Hematopoietic multipotent progenitor cell treated with erythropoietin and hydrocortisone succinate and interleukin-3 and kit ligand, for 17 days (in vitro differentiated cells): ENCODE measurements at places on chromosomes 11 and 22.

- no peak for DNase-seq
These were observed 201.2 kb upstream of the E2F8 start for GRCh38 chr11:19441752-19442553.

GRCh38 chr11:118547132-118547531 lies 16.1 kb downstream of the TMEM25 start:
- DNase-seq, result peak; percentile 26

- no peak for DNase-seq
These were observed 855.0 kb downstream of the METTL15 start for GRCh38 chr11:28963187-28963586.

GRCh38 chr11:61833926-61834277 lies 5.8 kb downstream of the FADS2 start:
- peak; percentile 43 for DNase-seq

- no peak for DNase-seq
These were observed 861.8 kb downstream of the LRRC4C start for GRCh38 chr11:40597546-40598113.

DNA sequence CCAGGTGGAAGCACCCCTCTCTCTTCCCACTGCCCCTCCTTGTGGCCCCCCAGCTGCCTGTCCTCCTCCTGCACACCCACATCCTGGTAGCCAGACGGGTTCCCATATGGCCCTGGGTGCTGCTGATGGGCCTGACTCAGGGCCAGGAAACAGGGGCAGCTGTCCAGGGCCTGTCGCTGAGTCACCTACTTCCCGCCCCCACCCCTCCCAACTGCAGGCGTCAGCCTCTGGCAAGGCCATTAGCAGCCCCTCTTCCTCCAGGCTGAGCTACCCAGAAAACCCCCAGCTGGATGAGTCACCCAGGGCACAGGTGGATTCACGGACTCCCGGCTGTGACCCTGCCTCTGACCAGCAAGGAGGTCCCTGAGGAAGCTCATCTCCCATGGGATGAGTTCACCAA lies 6.9 kb upstream of the GAL start:
- no peak for DNase-seq
